ENCODE measurements at places on chromosomes 5 and 9.

DNA sequence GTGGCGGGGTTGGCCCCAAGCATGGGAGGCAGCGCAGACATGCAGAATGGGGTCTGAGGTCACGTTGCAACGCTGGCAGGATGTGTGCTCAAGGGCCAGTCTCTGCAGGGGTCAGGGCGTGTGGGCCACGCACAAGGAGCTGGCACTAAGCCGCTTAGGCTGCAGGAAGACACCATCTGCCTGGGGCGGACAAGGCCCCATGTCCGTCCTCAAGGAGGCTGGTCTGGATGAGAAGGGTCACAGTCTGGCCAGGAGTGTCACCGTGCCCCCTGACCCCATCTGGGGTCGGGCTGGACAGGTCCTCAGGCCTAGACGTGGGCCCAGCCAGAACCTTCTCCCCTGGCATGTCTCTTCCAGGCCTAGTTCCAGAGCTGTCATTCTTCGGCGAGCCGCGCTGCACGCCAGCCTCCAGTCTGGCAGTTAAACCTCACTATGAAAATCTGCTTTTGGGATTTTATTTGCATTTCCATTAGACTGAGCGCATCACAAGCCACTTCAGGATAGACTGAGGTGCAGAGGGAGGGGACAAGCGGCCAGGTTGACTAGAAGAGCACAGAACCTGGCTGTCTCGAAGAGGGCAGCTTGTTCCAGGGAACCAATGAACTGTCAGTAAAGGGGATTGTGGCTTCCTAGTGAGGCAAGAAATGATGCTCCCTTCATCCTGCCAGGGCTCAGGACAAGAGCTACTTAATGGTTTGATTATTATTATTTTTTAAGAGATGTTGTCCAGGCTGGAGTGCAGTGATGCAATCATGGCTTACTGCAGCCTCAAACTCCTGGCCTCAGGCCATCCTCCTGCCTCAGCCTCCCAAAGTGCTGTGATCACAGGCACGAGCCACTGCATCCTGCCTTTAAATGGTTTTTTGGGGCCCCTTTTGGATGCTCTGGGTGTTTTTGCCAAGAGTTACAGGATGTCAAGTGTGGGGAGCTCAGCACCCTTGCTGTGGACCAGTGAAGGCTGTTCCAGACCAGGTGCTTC is 4.3 kb downstream of the BRD3OS start:
- DNase-seq, result no peak

DNA sequence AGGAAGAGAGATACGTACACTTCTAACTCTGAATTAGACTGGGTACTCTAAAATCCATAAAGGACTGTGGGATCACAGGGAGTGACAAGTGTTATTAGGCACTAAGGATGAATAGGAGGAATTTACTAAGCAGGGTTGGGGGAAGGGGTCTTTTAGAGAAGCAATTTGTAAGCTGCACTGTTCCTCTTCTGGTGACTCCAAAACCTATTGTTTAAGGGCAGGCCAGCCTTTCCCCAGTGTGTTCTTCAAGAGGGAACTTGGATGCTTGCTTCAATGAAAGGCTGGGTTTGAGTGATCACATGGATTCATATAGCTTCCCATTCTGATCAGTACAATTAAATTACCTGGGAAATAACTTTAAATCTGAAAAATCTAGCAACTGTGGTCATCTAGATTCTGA is 71.8 kb downstream of the STX17 start:
- no peak for DNase-seq

DNA sequence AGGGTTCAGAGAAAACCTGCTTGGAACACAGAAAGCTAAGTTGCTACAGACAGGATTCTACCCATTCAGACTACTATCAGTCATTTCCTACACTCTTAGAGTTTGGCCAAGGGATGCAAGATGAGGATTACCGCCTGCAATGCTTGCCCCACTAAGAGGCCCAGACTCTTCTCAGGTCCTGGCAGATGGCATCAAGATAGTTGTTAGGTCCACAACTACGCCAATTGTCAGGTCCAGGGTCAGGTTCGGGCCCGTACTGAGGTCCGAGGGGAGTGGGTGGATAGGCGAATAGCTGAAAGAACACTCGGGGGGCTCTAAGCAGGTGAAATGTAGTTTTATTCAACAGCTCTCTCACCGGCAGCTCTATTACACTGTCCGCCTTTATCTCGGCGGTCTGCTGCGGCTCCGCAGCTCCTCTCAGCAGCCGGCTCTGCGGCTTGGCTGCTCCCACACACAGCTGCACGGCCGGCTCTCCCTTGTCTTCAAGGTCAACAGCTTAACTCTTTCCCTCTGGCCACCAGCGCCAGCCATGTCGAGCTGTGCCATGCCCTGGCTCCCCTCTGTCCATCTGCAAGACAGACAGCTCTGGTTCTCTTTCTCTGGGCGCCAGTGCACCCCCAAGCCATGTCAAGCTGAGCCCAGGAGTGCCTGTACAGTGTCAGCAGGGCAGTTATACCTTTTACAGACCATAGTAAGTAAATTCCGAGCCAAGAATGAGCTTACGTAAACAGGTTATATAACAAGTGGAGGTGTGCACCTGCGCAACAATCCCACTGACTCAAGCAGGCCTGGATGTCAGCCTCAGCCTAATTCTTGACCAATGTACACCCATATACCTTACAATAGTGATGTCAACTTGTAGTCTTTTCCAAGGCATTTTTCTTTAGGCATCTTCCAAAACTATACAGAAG is 24.0 kb downstream of the ENC1 start:
- no peak for DNase-seq

DNA sequence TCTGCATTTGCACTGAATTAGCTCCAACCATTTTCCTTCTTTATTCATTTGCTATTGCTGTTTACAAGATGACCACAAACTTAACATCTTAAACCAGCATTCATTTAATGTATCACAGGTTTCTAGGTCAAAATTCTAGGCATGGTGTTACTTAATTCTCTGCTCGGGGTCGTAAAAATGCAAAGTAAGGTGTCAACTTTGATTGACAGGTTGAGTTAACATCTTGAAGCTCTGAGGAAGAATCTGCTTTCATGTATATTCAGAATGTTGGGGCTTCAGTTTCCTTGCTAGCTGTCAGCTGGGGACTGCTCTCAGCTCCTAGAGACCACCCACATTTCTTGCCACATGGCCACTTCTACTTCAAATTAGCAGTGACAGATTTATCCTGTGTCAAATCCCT is 348.7 kb upstream of the GRIN3A start:
- DNase-seq, result no peak

DNA sequence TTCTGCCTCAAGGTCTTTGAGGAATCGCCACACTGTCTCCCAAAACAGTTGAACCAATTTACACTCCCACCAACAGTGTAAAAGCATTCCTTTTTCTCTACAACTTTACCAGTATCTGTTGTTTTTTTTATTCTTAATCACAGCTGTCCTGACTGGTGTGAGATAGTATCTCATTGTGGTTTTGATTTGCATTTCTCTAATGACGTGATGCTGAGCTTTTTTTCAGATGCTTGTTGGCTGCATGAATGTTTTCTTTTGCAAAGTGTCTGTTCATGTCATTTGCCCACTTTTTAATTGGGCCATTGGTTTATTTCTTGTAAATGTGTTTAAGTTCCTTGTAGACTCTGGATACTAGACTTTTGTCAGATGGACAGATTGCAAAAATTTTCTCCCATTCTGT is 400.0 kb downstream of the DEPDC1B start:
- no peak for DNase-seq

DNA sequence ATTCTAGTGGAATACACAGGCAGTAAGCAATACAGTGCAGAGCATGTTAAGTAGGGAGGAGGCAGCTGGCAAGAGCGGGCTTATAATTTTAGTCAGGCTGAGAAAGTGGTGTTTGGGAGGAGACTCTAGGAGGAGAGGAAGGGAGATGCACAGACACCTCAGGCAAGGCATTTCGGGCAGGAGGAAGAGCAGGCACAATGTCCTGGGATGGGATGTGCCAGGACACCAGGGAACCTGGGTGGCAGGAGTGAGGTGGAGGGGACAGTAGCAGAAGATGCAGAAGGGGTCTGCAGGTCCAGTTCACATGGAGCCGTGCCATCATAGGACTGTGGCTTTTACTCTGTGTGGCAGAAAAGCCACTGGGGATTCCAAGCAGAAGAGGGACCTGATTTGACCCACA is 143.7 kb upstream of the FSTL4 start:
- DNase-seq, result no peak

- no peak for DNase-seq
Observed at GRCh38 chr9:17635115-17635890, 56.4 kb downstream of the SH3GL2 start.

- DNase-seq, result no peak
Observed at GRCh38 chr5:132867046-132867451, 607 bp downstream of the UQCRQ start.

GRCh38 chr9:94805585-94805984 is 79.1 kb downstream of the AOPEP start:
- DNase-seq, result no peak

DNA sequence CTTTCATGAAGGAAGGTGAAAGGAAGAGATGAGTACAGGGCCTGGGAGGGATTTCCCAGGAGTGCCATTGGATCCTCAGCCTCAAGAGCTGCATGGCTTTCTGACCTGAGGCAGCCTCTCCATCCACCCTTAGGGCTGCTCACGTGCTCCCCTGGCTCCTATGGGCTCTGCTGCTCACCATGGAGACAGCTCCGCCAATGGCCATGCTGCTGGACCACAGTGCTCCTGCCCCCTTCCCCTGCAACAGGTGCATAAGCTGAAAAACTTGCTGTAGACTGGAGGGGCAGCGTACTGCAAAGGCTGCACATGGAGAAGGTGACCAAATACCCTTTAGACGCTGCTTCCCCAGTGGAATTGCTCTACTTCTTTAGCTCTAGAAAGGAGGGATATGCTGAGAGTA is 112.7 kb upstream of the PANK3 start:
- DNase-seq, result no peak

GRCh38 chr5:52709167-52709925 is 78.4 kb upstream of the ITGA1 start:
- DNase-seq, result no peak

- no peak for DNase-seq
Observed at GRCh38 chr5:69075522-69076179, 18.2 kb upstream of the SLC30A5 start.

GRCh38 chr5:78320401-78320800 is 25.9 kb upstream of the AP3B1 start:
- peak; percentile 1 for DNase-seq

DNA sequence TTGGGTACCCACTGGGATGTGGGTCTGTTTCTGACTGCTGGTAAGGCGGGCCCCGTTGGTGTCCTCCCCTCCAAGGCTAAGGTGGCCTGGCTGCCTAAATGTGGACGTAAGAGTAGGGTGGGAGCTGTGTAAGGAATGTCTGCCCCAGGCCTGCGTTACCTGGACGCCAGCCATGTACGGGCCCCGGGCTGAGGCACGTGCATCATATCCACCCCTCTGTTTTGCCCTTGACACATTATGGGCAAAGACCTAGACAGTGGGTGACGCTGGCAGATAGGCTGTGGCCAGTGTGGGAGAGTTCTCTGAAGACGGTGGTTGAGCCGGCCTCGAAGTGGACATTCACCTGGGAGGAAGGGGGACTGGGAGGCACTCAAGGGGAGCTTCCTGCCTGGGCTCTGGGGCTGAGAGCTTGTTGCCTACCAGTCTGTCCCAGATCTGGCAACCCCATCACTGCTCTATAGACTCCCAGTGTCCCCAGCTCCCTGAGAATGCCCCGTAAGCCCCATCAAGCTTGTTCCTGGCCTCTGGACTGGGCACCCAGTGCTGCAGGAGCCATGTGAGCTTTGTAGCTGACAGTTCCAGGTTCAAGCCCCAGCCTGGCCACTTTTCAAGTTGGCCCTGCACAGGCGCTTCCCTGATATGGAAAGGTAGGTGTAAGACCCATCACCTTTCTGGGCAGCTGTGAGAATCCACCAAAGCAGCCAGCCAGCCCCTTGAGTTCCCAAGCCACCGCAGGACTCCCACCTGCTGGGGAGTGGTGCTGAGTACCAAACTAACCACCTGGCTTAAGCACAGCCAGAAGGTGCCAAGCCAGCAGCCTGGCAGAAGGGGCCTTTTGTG is 3.2 kb upstream of the PRR7 start:
- no peak for DNase-seq

GRCh38 chr9:126755317-126755875 is 49.4 kb upstream of the ZBTB43 start:
- no peak for DNase-seq

DNA sequence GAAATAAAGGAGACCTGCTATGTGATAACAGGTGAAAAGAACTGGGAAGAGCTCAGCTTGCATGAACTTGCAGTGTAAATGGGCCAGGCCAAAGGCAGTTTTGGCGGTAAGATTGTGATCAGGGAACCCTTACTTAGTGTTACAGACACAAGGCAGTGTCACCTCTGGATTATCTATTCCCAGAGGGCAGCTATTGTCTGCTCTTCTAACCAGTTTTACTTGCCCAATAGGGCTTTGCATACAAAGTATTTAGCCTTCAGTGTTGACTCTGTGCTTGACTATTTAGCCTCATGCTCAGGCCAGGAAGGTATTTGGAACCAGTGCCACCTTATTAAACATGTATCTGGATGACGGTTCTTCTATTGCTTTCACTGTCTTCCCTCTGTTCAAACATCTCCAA is 38.3 kb downstream of the GDNF start:
- no peak for DNase-seq

DNA sequence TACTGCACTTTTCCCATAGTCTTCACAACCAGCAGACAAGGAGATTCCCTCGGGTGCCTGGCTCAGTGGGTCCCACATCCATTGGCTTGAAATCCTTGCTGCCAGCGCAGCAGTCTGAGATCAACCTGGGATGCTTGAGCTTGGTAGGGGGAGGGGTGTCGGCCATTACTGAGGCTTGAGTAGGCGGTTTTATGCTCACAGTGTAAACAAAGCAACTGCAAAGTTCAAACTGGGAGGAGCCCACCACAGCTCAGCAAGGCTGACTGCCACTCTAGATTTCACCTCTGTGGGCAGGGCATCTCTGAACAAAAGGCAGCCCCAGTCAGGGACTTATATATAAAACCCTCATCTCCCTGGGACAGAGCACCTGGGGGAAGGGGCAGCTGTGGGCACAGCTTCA is 512.3 kb upstream of the MPDZ start:
- DNase-seq, result no peak

DNA sequence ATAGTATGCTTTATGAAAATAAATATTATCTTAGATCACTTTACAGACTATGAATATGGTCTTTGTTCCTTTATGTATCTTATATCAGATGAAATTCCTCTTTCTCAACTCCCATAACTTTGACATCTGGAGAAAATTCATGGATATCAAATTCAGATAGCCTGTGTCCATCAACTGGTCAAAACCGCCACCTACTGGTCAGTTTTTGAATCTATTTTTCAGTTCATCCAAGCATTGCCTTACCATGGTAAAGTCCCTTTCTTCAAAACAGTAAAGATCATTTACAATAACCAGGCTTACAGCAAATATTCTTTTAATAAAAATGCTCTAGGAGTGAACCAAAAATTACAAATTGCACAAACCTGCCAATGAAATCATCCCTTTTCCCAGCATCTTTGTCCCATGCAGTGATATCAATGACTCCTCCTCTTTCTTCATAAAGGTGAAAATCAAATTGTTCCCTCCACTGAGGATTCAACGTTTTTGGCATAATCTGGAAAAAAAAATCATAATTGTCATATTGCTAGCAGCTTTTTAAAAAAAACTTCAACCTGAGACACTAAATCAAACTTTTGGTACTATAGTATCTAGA is 290.5 kb downstream of the SLF1 start:
- DNase-seq, result no peak

- no peak for DNase-seq
Observed at GRCh38 chr9:92563116-92564100, 27.6 kb upstream of the ECM2 start.

GRCh38 chr9:69223605-69224004 is 49.5 kb downstream of the TJP2 start:
- DNase-seq, result no peak

GRCh38 chr9:91905237-91905650 is 44.8 kb downstream of the ROR2 start:
- DNase-seq, result no peak
